CD8-positive, alpha-beta memory T cell (primary cell): ENCODE measurements at places on chromosomes 7 and 10.
A peak's percentile ranks its signal among the peaks of the same experiment; 100 is the strongest.

DNA sequence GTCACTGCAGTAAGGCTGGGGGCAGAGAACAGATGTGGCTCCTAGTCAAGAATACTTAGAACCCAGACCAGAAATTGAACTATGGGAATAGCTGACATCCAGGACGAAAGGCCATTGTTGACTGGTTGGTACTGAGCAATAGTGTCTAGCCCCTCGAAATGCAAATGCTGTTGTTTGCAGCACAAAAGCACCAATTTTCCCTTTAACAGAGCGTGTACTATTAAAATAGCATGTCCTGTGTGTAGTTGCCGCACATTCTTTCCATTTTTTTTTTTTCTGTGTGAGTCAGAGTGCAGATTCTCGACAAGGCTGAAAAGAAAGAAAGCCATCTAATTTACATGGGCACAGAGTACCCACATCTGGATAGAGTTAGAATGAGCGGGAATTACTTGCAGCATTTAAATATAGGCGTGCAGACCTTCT, 302.4 kb downstream of the PTEN start:
- no peak for DNase-seq

- DNase-seq: peak; percentile 20
These were observed 29.0 kb downstream of the PLAC9 start for GRCh38 chr10:80161321-80162083.

DNA sequence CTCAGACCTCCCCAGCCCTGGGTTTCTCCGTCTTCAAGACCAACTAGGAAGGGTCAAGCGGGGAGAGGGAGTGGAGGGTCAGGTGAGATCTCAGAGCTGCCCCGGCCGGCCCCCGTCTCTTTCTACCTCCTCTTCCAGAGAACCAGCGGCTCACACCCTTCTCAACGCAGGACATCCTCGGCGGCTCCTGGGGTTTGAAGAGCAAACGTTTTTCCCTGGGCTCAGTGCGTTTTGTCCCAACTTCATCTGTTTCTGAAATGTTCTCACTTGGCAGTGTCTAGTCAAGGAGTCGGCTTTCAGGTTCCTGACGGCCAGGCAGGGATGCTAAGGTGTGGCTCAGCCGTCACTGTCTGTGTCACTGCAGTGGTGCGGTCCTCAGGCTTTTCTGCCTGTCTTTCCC, 416.4 kb upstream of the FOXK1 start:
- DNase-seq: no peak

DNA sequence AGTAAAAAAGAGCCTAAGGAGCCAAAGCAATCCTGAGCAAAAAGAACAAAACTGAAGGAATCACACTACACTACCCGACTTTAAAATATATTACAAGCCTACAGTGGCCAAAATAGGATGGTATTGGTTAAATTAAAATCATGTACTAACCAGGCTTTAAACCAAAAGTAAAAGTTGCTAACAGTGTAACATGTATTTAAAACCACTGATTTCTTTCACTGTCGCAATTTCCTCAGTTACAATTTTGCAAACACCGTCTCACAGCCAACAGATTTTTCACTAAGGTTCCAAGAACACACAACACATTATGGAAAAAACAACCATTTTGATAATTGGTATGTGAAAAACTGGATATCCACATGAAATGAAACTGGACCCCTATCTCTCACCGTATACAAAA, 74.0 kb downstream of the JMJD1C start:
- DNase-seq: no peak
